ENCODE measurements at places on chromosomes 6 and 20. TPM values are rescaled to one million over a fixed set of nuclear protein-coding genes. Genes with fewer than 3 reads are reported as not detected.

ZSCAN26 gene
- 8.7 TPM for total RNA-seq

MAPK14 gene
- total RNA-seq = 44.7 TPM

EYA2 gene
- total RNA-seq = 10.6 TPM

GMNN gene
- 6.1 TPM for total RNA-seq

TNFAIP3 gene
- total RNA-seq = 2.1 TPM

DUSP15 gene
- not detected for total RNA-seq

DEFB123 gene
- total RNA-seq = not detected

IL20RA gene
- 4.5 TPM for total RNA-seq

TBX18 gene
- total RNA-seq = 1.3 TPM

RANBP9 gene
- total RNA-seq = 27.4 TPM

ANKRD66 gene
- not detected for total RNA-seq

NINL gene
- 5.0 TPM for total RNA-seq

SLC22A7 gene
- not detected for total RNA-seq

C6orf136 gene
- 2.7 TPM for total RNA-seq

BLTP3A gene
- 8.2 TPM for total RNA-seq

RBM24 gene
- total RNA-seq = 0.13 TPM

RTEL1 gene
- total RNA-seq = 4.5 TPM

MCUR1 gene
- total RNA-seq = 15.1 TPM

DEFB113 gene
- total RNA-seq = not detected

GCNT2 gene
- 10.3 TPM for total RNA-seq

LY6G6D gene
- total RNA-seq = not detected

GRIK2 gene
- total RNA-seq = 0.38 TPM

FAM217A gene
- not detected for total RNA-seq

NOX3 gene
- not detected for total RNA-seq

CCM2L gene
- total RNA-seq = not detected

PTK6 gene
- total RNA-seq = 107 TPM

CST1 gene
- not detected for total RNA-seq

DEFB124 gene
- total RNA-seq = not detected

MYL9 gene
- total RNA-seq = 0.53 TPM

RRAGD gene
- total RNA-seq = 3.4 TPM

FAM83D gene
- total RNA-seq = 5.1 TPM

DDX43 gene
- 0.26 TPM for total RNA-seq

PSMB9 gene
- 1.2 TPM for total RNA-seq

OLIG3 gene
- not detected for total RNA-seq

SEMG1 gene
- not detected for total RNA-seq

CALHM5 gene
- total RNA-seq = not detected

ATP6V1G2 gene
- 0.51 TPM for total RNA-seq

SLC22A16 gene
- total RNA-seq = not detected

BAK1 gene
- total RNA-seq = 47.5 TPM

ULBP2 gene
- 12.2 TPM for total RNA-seq

C6orf132 gene
- total RNA-seq = 11.3 TPM

CAPN11 gene
- not detected for total RNA-seq

TAP2 gene
- 43.1 TPM for total RNA-seq

BPIFA3 gene
- total RNA-seq = not detected

KCNK16 gene
- not detected for total RNA-seq

SYNDIG1 gene
- total RNA-seq = not detected

DEFB110 gene
- not detected for total RNA-seq

SLC17A4 gene
- total RNA-seq = not detected

CGA gene
- not detected for total RNA-seq

RAMACL gene
- total RNA-seq = 1.6 TPM
